NCI-H524 (cell line): ENCODE measurements at places on chromosomes 2 and 18.

GRCh38 chr2:25279091-25279651 lies 62.6 kb downstream of the DNMT3A start:
- no peak for DNase-seq

DNA sequence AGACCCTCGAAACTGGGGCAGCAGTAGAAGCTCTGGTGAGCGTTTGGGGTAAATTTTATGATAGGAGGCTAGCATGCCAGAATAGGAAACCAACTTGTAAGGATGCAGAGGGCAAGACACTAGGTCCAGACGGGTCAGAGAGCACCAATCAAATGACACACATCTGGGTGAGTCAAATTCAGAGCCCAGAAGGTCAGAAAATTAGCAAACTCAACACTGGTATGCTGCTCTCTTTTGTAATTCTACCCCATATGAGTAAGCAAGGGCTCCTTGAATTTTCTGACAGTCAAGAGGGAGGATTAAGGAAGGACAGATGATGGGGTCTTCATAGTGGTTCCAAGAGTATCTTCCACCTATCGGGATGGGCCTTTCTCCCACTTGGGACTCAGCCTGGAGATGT lies 209.8 kb downstream of the BCL2 start:
- DNase-seq = peak; percentile 86

DNA sequence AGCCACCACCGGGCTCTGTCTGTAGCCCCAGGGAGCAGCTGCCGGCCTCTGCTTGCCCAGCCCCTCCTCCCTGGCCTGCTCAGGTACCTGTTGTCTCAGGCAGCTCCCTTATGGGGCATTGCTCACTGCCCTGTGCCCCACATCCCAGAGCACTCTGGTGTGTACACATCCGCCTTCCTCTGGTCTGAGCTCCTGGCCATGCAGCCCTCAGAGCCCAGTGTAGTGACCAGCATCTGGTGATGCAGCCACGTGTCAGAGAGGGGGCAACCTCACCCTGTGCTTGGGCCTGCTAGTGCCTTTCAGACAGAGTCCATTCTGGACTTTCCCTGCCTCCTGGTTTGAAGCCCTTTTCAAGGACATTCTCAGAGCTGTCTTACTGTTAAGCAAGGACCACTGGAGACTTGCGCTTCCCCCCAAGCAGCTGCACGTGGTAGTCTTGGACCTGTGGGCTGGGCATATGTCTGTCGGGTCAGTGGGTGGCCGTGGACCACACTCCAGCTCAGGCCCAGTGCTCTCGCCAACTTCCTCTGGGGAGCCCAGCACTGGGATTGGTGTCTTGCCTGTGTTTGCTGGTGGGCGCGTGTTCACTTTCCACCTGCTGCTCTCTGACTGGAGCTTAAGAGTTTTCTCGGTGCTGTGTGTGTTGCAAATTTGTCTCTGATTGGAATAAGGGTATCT lies 30.7 kb downstream of the DGKD start:
- DNase-seq = no peak

DNA sequence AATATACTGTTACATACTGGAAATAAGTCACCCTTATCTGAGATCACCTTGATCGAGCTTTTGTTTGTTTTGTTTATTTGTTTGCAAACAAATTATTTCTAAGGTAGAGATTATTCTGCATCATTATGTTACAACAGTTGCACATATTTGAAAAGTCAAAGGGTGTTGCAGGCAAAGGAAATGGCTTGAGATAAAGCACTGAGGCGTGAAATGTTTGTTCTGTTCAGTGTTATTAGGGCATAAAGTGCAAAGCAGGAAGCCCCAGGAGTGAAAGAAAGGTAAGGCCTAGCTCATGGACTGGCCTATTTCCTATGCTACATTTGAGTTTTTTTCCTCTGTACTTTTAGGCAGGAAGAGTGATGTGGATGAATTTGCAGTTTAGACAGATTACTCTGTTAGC lies 1815.6 kb upstream of the LRRTM1 start:
- no peak for DNase-seq

GRCh38 chr2:112814278-112814677 lies 22.3 kb downstream of the IL1B start:
- no peak for DNase-seq

GRCh38 chr2:5706717-5707455 lies 14.7 kb downstream of the SOX11 start:
- DNase-seq = no peak

- DNase-seq = no peak
These were observed 2.1 kb upstream of the PCBP1 start for GRCh38 chr2:70084973-70085710.

DNA sequence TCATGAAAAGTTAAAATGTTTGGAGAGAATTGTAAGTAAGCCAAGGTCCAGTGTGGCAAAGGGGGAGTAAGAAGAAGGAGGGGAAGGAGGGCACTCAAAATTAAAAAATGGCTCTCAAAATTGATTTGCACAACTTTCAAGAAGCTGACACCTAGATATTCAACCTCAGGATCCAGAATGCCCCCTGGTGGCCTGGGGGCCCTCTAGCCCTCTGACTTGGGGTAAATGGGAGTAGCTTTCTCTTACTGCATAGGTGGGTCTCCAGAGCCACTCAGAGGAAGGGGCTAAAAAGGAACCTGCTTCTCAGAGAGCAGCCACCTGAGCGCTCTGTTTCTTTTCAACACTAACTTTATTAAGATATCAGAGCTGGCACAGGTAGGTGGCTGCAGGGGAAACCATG lies 968.5 kb downstream of the BCL11A start:
- peak; percentile 64 for DNase-seq

DNA sequence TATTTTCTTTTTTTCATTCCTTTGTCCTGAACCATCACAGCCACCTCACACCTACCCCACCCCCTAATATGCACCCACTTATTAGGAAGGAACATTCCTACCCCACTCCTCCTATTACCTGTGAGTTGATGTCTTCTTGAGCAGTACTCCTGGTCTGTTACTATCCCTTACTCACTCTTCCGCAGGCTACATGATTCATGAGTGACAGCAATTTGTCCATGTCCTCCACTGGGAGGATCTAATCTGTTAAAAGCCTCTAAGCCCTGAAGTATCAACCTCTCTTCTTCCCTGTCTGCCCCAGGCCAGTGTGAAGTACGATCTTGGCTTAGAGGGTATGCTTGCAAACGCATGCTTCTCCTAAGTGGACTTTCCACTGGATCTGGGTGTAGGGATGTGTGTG lies 75.6 kb upstream of the RFX8 start:
- DNase-seq = no peak

DNA sequence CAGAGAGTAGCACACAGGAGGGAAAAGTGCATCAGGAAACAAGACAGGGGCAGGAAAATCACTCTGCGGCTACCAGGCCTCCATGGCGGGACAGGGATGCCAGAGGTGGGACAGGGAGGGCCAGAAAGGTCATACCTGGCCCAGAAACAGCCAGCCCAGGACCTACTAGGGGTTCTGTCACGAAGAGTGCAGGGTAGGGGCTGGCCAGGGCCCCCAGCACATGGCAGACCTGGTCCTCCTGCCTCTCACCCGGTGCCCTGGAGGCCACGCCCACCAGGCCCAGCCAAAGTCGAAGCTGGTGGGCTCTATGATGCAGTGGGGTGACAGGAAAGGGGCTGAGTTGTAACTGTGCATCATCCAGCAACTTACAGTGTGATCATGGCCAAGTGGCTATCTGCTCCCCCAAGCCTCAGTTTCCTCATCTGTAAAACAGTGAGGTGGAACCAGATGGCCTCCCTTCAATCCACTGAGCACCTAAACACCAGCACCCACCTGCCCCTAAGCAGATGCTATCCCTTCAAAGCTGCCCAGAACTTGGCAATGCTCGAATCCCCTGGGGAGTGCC lies 10.6 kb downstream of the CYP26B1 start:
- no peak for DNase-seq

GRCh38 chr2:144834363-144834762 lies 314.4 kb upstream of the ZEB2 start:
- no peak for DNase-seq

GRCh38 chr2:209472112-209472832 lies 48.4 kb downstream of the MAP2 start:
- peak; percentile 62 for DNase-seq

DNA sequence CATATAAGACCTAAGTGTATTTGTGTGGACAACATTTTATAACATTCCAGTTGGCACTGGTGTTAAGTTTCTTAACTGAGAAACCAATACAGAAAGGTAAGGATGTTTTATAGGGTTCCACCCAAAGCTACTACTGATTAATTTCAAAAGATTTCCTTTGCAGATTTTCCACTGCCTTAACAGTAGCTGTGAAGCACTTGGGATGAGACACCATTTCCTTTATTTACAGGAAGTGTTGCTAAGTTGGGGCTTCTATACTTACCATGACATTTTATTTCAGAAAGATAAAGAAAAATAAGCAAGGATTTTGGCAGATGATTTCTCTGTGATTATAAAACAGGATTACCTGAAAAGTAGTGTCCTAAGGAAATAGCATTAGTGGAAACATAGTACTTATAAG lies 234.3 kb downstream of the CALCRL start:
- no peak for DNase-seq

- DNase-seq = no peak
These were observed 24.3 kb upstream of the RPIA start for GRCh38 chr2:88667219-88667618.

GRCh38 chr18:51091270-51091669 lies 61.3 kb downstream of the SMAD4 start:
- DNase-seq = no peak

DNA sequence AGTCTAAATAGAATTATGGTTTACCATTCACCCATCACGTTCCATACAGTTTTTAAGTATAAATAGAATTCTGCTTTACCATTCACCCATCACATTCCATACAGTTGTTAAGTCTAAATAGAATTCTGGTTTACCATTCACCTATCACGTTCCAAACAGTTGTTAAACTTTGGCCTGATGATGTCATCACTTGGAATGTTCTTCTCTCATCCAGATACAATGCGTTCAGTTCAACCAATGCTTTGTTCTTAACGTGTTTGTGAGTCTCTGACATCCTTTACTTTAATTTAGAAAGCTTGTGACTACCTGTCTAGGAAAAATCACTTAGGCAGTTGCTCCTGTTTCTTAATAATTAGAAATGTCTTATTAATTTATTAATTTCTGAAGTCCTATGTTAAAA lies 236.3 kb upstream of the RASGRP3 start:
- DNase-seq = no peak

GRCh38 chr2:236513956-236514355 lies 55.7 kb upstream of the ACKR3 start:
- no peak for DNase-seq

DNA sequence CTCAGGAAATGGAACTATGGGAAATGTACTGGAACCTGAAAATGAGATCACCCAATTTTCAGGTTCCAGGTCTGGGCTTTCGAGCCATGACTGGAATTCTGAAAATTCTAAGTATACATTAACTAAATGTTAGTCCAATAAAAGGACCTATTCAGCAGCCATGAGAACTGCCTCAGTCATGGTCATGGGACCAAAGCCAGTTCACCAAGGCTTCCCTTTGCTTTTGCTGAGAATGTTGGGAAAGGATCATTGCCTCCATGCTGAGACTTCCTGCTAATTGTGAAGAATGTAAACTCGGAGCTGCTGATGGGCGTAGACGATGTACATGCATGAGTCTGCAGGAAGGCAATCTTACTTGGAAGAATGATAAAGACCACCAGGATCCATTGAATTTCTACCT lies 624.4 kb upstream of the SOX11 start:
- DNase-seq = no peak

DNA sequence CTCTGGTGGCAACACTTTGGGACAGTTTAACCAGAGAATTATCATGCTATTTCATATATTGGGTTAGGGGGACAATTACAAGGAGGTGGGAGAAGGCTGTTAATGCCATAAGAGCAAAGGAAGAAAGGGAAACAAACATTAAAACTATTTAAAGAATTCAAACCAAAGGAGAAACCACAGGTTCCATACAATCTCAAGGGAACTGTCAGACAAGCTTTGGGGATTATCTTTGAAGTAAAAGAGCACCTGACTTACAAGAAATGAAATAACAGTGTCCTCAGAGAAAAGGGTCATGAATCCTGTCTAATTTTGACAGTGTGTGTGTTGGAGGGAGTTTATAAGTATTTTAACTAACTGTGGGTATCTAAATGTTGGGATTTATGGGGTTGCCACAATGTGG lies 44.4 kb downstream of the CERS6 start:
- DNase-seq = no peak

DNA sequence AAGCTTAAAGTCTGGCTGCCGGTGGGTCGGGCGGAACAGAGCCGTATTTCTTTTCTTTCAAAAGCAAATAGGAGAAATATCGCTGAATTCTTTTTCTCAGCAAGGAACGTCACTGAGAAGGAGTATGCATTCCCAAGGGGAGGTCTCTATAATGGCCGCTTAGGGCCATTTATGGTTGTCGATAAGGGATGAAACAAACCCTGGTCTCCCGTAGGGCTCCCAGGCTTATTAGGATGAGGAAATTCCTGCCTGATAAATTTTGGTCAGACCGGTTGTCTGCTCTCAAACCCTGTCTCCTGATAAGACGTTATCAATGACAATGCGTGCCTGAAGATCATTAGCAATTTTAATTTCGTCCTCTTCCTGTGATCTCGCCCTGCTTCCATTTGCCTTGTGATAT lies 227.7 kb upstream of the ZEB2 start:
- no peak for DNase-seq

DNA sequence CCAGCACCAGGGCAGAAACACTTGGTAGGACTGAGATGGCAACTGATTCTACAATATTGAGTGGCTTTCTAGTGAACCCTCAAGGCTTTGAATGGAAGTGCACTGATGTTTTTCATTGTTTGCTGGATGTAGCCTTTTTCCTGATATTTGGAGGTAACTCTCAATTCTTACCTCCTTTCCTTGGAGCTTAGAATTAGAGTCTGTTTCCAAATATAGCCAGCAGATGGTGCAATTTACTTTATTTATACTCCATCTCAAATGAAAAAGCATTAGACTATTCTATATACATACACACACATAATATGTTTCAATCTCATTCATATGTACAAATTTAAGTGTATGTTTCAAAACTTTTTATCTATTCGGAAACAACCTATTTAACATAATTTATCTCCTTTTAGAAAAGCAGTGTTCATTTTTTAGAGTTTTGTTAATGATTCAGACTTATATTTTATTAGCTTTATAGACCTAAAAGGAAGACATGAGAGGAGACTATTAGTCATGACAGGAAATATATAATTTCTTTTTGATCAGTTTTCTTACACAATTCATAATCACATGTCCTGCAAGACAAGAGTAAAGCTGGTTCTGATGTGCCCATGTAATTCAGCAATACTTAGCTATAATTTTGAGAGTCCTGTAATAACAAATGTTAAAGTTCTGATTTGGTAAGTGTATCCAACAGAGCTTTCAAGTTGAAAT lies 124.8 kb downstream of the NUP35 start:
- DNase-seq = no peak
